Fibroblast of villous mesenchyme (primary cell): ENCODE measurements at places on chromosomes 11 and 22. TPM values are rescaled to one million over a fixed set of nuclear protein-coding genes. Genes with fewer than 3 reads are reported as not detected.
A peak's percentile ranks its signal among the peaks of the same experiment; 100 is the strongest.

- DNase-seq, result no peak
Measured at GRCh38 chr11:8759634-8760033, 77.0 kb downstream of the RPL27A start.

- peak; percentile 77 for DNase-seq
Measured at GRCh38 chr11:67262731-67263675, 3.3 kb upstream of the GRK2 start.

- DNase-seq, result no peak
Measured at GRCh38 chr11:21653951-21654421, 538.9 kb upstream of the ANO5 start.

SLC22A6 gene
- total RNA-seq, result not detected in 2 replicates

DNA sequence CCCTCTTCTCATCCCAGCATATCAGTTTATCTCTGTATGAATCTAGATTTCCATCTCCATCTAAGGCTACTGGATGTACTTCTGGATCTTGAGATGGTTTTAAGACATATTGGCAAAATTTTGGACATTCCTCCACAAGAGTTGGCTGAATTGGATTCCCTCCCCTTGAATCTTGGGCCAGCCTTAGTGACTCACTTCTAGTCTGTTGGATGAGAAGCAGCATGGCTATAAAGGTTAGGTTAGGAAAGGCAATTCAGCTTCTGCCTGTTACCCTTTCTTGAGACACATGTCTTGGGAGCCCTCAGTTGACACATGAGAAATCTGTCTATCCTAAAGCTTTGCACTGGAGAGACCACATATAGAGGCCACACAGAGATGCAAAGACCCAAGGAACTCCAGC lies 73.0 kb upstream of the PGR start:
- DNase-seq, result no peak

DNA sequence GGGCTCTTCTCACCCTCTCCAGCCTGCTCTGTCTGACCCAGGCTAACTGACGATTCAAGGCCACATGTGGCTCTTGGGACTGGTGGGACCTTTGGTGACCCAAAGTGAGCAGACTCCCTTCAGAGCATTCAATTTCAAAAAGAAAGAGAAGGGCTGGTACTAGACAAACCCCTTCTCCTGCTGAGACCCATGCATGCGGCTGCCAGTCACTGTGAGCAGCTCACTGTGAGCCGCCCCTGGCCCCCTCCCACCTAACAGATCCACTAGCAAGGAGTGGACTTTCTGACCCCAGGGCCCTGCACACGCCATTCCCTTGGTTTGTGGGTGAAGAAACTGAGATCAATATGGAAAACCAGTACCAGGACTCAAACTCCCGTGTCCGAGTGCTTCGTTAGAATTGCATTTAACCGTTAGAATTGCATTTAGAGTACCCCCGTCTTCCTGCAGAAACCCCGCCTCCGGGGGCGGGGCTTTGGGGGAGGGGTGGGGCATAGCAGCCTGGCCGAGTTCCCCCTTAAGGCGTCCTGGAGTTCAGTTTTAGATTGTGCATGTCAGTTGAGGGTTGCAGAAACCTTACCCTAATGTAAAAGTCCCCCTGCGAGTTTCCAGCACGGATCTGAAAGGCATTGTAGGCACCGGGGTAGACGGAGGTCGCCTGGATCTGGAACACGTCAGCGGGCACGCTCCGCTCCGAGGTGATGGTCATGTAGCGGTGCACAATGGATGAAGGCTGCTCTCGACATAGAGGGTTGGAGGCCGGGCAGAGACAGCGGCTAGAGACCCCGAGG lies 5.1 kb downstream of the EFEMP2 start:
- no peak for DNase-seq

DNA sequence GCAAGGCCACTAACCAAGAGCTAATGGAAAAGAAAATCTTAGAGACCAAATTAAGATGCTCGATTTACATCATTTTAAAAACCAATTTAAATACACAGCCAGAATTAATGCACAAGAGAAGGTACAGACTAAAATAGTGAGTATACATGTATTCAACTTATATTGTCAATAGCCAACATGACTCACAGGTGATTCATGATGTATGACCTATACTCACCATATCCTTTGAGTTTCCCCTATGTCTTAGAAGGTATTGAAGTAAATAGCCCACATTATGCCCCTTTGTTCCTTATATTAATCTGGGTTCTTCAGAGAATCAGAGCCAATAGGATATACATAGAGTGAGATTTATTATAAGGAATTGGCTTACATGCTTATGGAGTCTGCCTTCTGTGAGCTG lies 97.5 kb upstream of the ANO3 start:
- no peak for DNase-seq

DNA sequence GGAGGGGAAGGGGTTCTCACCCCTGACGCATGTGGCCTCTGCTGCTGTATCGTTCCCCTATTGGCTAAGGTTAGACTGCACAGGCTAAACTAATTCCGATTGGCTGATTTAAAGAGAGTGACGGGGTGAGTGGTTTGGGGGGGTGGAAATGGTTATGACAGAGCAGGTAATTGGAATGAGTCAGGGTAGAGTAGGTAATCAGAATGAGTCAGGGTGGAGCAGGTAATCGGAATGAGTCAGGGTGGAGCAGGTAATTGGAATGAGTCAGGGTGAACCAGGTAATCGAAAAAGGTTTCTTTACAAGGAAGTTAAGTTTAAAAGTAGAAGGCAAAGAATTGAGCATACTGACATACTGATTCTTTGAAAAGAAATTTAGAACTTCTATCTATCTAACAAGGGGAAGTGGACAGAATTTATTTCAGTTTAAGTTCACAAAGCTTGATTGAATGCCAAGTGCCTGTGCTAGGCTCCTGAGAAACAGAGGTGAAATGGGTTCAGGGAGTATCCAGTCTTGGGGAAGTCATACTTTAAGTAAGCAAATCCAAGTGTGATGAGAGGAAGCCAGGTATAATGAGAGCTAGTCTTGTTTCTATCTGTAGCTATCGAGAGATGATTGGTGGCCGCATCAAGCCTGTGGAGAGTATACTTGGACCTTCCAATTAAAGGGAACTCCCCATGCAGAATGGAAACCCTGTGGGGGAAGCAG lies 58.0 kb downstream of the C11orf91 start:
- DNase-seq, result no peak
